ENCODE measurements at places on chromosomes 7 and 10.
A peak's percentile ranks its signal among the peaks of the same experiment; 100 is the strongest.

- DNase-seq, result no peak
These were observed 317.1 kb upstream of the KLF6 start for GRCh38 chr10:4101918-4102654.

DNA sequence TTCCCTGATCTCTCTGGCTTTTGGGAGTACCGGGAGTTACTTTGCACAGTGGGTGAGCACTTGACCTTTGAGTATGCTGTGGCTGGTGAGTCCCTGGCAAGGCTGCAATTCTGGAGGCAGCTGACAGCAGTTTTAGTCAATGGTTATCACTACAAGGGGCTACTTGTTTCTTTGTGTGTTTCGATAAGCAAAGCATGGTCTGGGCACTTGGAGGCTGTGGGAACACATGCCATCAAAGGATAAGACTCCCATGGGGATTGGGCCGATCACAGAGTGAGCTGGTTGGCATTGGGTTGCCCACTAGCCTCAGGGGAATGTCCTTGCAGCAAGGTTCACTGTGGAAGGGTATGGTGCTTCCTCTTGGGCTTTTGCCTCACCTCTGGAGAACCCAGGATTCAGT is 208.2 kb downstream of the SNX13 start:
- no peak for DNase-seq

DNA sequence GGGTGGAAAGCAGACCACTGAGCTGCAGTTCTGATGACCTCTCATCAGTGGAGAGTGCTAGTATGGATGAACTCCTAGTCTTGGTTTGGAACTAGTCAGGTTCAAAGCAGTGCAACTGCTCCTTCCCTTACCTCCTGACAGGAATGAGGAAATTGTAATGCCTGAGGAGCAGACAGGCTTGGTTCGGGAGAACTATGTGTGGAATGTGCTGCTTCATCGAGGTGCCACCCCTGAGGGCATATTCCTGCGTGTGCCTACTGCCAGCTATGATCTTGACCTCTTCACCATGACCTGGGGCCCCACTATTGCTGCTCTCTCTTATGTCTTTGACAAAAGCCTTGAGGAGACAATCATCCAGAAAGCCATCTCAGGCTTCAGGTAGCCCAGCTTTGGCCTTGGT is 27.4 kb upstream of the NFKB2 start:
- no peak for DNase-seq

GRCh38 chr10:44662051-44662450 is 249.1 kb upstream of the TMEM72 start:
- DNase-seq, result no peak

- DNase-seq, result no peak
These were observed 146.9 kb upstream of the ZMIZ1 start for GRCh38 chr10:78921895-78922294.

DNA sequence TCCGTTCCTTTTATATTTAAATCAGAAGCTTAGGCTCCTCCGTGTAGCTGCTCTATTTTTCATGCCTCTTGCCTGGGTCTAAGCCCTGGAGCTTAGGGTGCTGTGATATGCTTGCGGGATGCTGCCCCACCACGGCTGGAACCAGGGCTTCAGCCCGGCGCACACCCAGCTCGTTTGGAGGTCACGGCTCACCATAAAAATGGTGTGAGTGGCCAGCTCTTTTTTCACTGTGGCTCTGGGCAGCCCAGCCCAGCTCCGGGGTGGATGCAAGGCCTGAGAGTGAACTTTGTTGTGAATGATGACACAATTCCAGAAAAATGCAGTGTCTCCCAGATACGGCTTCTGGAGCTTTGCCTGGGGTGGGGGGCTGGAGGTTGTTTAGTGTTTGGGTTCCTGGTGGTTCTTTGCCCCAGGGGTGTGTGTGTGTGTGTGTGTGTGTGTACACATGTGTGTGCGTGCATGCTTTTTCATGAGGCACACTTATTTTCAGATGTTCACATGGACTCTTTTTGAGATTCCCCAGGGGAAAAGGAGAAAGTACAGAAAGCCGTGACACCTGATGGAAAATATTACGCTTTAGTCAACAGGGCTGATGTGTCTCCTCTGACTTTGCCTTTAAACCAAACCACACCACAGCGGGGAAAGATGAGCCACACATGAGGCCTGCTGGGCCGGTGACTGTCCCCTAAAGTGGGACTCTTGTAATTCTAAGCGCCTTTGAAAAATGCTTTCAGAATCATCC is 46.2 kb downstream of the GRK5 start:
- DNase-seq, result peak; percentile 37

GRCh38 chr10:76916536-76916935 is 721.1 kb downstream of the KCNMA1 start:
- no peak for DNase-seq

DNA sequence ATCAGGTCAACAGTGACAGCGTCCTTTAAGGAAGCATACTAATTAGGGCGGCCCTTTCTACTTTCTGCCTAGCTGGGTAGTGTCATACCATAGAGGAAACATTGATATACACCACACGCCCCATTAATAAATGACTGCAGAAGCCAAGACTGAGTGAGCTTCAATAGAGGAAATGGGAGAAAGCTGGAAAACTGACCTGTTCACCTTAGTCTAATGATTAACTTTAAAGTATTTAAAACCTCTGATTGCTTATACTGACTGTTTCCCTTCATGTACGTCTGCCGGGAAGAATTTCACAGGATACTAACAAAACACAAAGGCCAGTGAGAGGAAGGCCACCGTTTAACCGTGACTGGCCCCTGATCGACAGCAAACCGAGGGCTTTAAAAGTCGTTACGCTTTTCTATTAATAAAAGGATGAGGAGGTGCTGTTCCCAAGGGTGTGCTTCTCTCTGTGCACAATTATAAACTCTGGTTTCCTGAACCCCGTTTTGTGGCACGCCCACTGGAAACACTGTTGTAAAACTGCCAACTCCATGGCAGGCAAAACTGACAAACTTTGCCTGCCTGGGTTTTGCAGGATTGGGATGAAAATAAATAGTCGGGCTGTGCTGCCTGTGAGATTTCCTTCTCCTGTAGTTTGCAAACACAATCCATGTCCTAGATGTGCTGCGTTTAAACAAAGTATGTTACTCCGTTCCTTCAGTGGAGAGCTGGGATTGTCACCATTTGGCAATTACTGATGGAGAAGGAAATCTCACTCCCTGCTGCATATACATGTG is 137.6 kb downstream of the NRP1 start:
- no peak for DNase-seq

- DNase-seq, result no peak
These were observed 239.6 kb upstream of the ETV1 start for GRCh38 chr7:14229047-14229446.

GRCh38 chr7:150685219-150686029 is at the start of gene GIMAP2:
Gene GIMAP2, plus strand, starts transcription at chr7:150685706. Its CDS starts 1,354 bp downstream, at chr7:150687060.
- DNase-seq, result no peak

- no peak for DNase-seq
These were observed 194.3 kb downstream of the CCDC3 start for GRCh38 chr10:12807096-12807755.

- DNase-seq, result no peak
These were observed 106.7 kb downstream of the ITGB1 start for GRCh38 chr10:32851301-32851700.

DNA sequence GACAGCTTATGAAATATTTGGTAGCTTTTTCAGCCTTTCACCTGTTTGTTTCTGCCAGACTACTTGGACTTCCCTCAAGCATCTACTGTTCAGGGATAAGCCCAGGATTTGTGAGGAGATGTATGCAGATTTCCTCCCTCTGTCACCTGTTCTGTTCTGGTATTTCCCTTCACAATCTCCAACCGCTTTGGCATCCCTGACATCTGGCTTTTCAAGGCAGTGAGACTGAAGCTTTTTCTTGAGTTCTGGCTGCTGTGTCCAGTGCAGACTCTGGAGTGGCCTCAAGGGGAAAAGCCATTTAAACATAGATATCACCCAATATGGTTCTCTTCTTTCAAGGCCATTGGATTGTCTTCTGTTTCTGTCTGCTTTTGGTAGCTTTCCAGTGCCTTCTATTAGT is 369.7 kb downstream of the LRMDA start:
- DNase-seq, result no peak
